ENCODE measurements at places on chromosomes 13 and 19. TPM values are rescaled to one million over a fixed set of nuclear protein-coding genes. Genes with fewer than 3 reads are reported as not detected.

DNA sequence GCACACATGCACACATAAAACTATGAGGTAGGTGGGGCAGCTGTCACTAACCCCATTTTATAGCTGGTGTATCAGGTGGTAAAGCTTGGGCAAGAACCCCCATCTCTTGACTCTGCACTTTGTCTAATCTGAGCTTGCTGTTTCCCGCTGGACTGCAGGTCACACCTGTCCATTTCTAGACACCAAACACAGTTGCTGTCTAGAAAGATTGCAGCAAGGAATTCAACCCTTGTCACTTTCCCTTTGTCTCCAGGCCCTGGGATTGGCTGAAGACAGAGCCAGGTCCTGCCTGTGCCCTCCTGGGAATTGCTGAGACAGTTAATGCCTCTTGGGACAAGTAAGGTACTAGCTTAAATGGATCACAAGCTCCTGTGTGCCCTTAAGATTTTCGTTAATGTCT, 83.8 kb downstream of the RNASEH2B start:
- DNase-seq: no peak

DNA sequence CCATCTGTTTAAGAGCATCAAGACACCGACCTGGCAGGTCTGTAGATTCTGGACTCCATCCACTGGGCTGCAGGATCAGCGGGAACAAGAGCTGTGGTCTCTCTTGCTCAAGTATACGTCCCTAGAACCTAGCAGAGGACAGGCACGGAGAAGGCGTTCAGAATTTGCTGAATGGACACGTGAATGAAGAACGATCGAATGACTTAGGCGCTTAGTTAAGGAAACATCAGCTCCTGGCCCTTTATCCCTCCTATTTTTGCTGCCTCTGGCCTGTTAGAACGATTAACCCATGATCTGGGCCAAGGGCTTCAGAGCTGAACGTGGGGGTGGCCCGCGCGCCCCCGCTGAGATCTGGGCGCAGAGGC, 953 bp downstream of the DZIP1 start:
- DNase-seq: peak; percentile 58

The RFPL4AL1 gene
- not detected for total RNA-seq

DNA sequence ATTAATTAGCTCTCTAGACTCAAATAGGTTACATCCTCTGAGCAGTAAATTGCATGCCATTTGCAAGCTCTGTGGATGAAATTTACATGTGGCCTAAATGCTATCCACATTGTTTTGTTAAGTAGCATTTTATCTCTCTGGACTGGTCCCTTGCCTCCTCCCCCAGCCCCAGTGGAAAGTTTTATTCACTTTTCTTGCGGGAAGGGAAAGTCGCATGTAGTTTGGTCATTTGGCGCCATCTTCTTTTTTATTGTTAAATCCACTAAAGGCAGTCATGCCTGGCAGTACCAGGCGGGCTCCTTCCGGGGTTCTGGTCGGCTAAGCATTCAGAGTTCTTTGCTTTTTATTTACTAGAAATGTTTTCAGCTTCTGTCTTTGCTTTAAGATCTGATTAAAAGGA, 188.7 kb downstream of the TM9SF2 start:
- DNase-seq: no peak

The RFX2 gene
- total RNA-seq: 13.1 TPM

- DNase-seq: no peak
Observed at GRCh38 chr13:94966422-94966955, 254.1 kb upstream of the SOX21 start.
